B cell (primary cell): ENCODE measurements at places on chromosomes 7 and 10. TPM values are rescaled to one million over a fixed set of nuclear protein-coding genes. Genes with fewer than 3 reads are reported as not detected.

DNA sequence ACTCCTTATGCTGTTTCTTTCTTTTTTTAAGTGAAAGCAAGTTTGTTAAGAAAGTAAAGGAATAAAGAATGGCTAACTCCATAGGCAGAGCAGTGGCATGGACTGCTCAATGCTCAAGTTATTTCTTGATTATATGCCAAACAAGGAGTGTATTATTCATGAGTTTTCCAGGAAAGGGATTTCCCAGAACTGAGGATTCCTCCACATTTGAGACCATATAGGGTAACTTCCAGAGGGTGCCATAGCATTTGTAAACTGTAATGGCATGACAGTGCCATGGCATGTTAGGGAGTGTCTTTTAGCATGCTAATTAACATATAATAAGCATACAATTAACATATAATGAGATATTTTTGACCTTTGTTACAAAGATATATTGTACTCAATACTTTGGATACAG is 1034.5 kb upstream of the PHF14 start:
- H3K27me3 ChIP-seq: no peaks in the 10 kb centered on the region
- H3K4me3 ChIP-seq: no peak overlapping the region
- H3K4me1 ChIP-seq: no peaks in the 10 kb centered on the region
- DNase-seq: no peak

GRCh38 chr10:112526139-112526538 is 79.1 kb downstream of the VTI1A start:
- no peak overlapping the region for H3K4me3 ChIP-seq
- no peaks in the 10 kb centered on the region for H3K36me3 ChIP-seq
- DNase-seq: no peak
- no peaks in the 10 kb centered on the region for H3K27me3 ChIP-seq
- H3K4me1 ChIP-seq: peaks cover under 1% of the 10 kb centered on the region
- H3K27ac ChIP-seq: no peak overlapping the region

GRCh38 chr7:135320268-135320667 is 86.6 kb downstream of the STRA8 start:
- no peaks in the 10 kb centered on the region for H3K36me3 ChIP-seq
- no peaks in the 10 kb centered on the region for H3K27me3 ChIP-seq
- no peak overlapping the region for H3K4me3 ChIP-seq
- H3K27ac ChIP-seq: no peak overlapping the region

DNA sequence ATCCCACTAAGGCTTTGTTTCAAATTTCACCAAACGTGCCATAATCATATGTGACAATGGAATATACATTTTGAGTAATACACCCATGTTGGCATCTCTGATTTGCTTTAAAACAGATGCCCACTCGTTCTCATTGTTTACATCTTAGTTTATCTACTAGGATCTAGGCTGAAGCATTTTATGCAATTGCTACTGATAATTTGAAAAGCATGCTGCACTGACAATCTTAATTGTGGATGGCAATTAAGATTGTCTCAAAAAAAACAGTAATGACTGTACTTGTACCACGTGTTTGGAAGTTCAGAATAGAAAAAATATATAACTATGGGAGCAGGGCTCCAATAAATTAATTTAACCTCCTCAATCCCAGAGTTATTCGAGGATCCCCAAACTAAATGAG is 136.8 kb downstream of the CRPPA start:
- H3K27me3 ChIP-seq: no peaks in the 10 kb centered on the region
- H3K27ac ChIP-seq: no peak overlapping the region
- H3K4me3 ChIP-seq: no peak overlapping the region
- H3K4me1 ChIP-seq: no peaks in the 10 kb centered on the region

GRCh38 chr10:30080161-30080560 is 20.8 kb upstream of the JCAD start:
- H3K4me1 ChIP-seq: no peaks in the 10 kb centered on the region
- DNase-seq: no peak
- no peak overlapping the region for H3K4me3 ChIP-seq
- no peaks in the 10 kb centered on the region for H3K36me3 ChIP-seq
- H3K27ac ChIP-seq: no peak overlapping the region

GRCh38 chr7:70893971-70894715 is 237.8 kb upstream of the GALNT17 start:
- H3K4me3 ChIP-seq: no peak overlapping the region
- no peak overlapping the region for H3K27ac ChIP-seq
- no peaks in the 10 kb centered on the region for H3K4me1 ChIP-seq
- H3K36me3 ChIP-seq: no peaks in the 10 kb centered on the region

The AGBL3 gene
- 10.9 and 11.1 TPM in 2 replicates for total RNA-seq

DNA sequence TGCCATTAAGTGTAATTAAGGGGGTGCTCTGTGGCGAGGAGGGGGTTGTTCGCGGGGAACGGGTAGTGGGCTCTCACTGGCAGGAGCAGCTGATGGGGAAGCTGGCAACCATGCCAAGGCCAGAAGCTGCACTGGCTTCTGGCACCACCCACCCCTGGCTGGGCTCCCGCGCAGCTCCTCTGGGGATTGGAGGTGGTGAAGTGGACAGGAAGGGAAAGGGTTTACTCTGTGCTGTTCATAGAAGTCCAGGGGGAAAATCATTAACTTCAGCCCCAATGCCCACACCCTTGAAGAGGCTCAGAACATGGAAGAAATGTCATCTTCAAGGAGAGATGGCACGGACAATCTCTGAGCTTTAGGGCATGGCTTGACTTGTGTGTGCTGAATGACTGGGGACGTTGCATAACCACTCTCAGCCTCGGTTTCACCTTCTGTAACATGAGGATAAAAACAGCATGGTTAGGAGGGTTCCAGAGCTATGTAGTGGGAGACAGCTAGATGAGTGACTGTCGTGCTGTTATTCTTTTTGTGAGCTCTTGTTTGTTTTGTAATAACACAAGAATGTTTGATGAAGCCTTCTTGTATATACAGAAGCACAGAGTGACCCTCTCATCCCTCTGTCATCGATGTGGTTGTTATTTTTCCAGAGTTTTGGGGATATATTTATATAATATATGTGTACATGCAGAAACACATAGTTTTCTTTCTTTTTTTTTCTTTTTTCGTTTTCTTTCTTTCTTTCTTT is 29.9 kb downstream of the KAZALD1 start:
- no peaks in the 10 kb centered on the region for H3K36me3 ChIP-seq
- DNase-seq: no peak
- no peak overlapping the region for H3K4me3 ChIP-seq
- no peaks in the 10 kb centered on the region for H3K4me1 ChIP-seq
- H3K27me3 ChIP-seq: no peaks in the 10 kb centered on the region

- H3K36me3 ChIP-seq: no peaks in the 10 kb centered on the region
- no peak overlapping the region for H3K27ac ChIP-seq
- H3K27me3 ChIP-seq: no peaks in the 10 kb centered on the region
- no peaks in the 10 kb centered on the region for H3K4me1 ChIP-seq
- no peak overlapping the region for H3K4me3 ChIP-seq
Observed at GRCh38 chr7:116024826-116025809, 5.4 kb downstream of the TFEC start.

GRCh38 chr10:37856881-37857286 is 526 bp downstream of the ZNF248 start:
- no peak for DNase-seq
- H3K36me3 ChIP-seq: no peaks in the 10 kb centered on the region
- no peaks in the 10 kb centered on the region for H3K27me3 ChIP-seq
- H3K4me1 ChIP-seq: peaks cover 13% of the 10 kb centered on the region
- peak overlapping the region; percentile 95 for H3K27ac ChIP-seq

- H3K27ac ChIP-seq: no peak overlapping the region
- DNase-seq: no peak
- peaks cover 9% of the 10 kb centered on the region for H3K36me3 ChIP-seq
- H3K4me3 ChIP-seq: no peak overlapping the region
Observed at GRCh38 chr7:37068902-37069301, 344.6 kb upstream of the AOAH start.

DNA sequence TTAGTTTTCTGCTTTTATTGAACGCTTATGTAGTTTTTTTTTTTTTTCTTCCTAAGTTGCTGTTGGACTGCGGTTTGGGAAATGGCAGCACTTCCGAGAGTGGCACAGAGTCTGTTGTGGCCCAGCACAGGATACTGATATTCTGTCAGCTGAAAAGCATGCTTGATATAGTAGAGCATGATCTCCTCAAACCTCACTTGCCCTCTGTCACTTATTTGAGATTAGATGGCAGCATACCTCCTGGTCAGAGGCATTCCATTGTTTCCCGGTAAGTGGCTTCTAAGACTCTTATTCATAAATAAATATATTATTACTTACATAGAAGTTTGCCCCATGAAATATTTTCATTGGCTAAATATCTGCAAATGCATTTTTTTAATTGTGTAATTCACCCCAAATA is 101.1 kb downstream of the BTAF1 start:
- H3K4me3 ChIP-seq: no peak overlapping the region
- DNase-seq: no peak
- H3K27me3 ChIP-seq: no peaks in the 10 kb centered on the region
- no peak overlapping the region for H3K27ac ChIP-seq
- no peaks in the 10 kb centered on the region for H3K4me1 ChIP-seq

DNA sequence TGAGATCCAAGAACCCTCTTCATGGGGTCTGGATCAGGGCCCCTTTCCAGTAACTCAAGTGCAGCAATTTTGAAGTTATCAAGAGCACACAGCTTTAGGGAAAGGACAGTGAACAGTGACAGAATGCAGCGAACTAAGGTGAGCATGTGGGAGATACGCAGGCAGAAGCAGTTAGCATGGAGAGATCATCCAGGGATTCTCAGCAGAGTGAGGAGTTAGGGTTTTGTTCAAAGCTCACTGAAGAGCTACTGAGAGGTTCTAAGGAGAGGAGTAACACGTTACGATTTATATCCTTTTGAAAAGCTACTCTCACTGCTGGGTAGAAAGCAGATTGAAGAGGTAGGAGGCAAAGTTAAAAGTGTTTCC is 83.6 kb upstream of the MPP7 start:
- H3K4me3 ChIP-seq: no peak overlapping the region
- no peaks in the 10 kb centered on the region for H3K36me3 ChIP-seq
- no peak for DNase-seq

DNA sequence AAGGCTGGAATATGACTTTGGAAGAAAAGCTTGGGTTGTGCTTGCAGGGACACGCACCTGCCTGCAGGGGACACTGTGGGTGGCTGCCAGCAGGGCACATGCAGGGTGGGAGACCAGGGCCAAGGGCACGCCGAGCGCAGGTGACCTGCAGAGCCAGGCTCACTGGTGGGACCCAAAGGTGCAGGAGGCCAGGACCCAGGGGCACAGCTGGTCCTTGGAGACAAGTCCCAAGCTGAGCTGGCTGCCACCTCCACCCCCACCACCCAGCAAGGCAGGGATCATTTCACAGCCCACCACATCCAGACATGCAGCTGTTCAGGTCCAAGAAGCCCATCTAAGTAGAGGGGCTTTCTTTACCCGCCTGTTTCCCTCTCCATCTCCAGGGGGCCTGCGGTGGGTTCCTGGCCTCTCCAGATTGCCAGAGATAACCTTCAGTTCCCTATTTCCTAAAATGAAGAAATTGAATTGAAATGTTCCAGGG is 13.8 kb upstream of the CLIP2 start:
- H3K4me1 ChIP-seq: peaks cover 21% of the 10 kb centered on the region
- H3K27me3 ChIP-seq: no peaks in the 10 kb centered on the region
- no peak overlapping the region for H3K27ac ChIP-seq
- no peak for DNase-seq
- H3K4me3 ChIP-seq: no peak overlapping the region

GRCh38 chr7:33986951-33987947 is 81.9 kb downstream of the BMPER start:
- H3K27me3 ChIP-seq: no peaks in the 10 kb centered on the region
- H3K4me1 ChIP-seq: no peaks in the 10 kb centered on the region
- H3K4me3 ChIP-seq: no peak overlapping the region
- no peaks in the 10 kb centered on the region for H3K36me3 ChIP-seq
- H3K27ac ChIP-seq: no peak overlapping the region

DNA sequence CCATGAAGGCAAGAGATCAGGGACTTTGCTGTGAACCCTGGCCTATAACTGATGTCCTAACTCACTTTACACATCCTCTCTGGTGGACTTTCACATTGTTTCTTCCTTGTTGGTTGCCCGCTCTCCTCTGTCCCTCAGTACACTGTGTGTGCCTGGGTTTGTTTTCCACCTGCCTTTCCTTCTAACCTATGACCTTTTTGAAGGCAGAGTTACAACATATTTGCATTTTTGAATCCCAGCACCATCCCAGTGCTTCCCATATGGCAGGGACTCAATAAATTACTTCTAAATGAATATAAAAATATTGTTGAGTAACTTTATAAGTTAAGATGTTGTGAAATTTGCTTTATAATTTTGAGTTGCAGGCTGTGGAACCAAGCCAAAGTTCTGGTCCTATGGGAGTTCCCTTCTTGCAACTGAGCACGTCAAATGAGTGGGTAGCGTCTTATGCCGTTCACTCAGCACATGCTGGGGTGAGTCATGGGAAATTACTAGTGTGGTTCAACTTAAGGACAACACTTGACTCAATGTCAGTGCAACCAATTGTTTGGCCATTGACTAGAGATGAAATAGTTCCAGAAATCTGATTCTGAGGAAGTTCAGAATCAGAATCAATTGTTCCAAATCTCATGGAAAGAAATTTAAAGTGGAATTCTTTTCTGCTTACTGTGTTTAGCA is 250.9 kb downstream of the TWIST1 start:
- H3K36me3 ChIP-seq: no peaks in the 10 kb centered on the region
- H3K4me3 ChIP-seq: no peak overlapping the region
- DNase-seq: no peak
- no peaks in the 10 kb centered on the region for H3K27me3 ChIP-seq
- H3K4me1 ChIP-seq: no peaks in the 10 kb centered on the region

The PLCE1 gene
- total RNA-seq: not detected in 2 replicates

DNA sequence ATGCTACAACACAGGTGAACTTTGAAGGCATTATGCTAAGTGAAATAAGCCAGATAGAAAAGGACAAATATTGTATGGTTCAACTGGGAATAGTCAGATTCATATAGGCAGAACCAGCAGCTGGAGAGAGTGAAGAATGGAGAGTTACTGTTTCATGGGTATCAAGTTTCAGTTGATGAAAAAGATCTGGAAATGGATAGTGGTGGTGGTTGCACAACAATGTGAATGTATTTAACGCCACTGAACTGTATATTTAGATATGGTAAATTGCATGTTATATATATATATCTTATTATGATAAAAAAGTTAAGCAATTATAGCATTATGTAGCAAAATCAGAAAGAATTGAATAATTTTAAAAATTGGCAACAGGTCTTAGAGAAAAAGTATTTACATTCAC is 3.9 kb downstream of the LMBR1 start:
- H3K27me3 ChIP-seq: no peaks in the 10 kb centered on the region
- H3K4me3 ChIP-seq: no peak overlapping the region
- H3K36me3 ChIP-seq: peaks cover 3% of the 10 kb centered on the region
